Activated effector memory CD4-positive, alpha-beta T cell treated with Interleukin-2 at 50 U/mL for 16 hours (primary cell): ENCODE measurements at places on chromosomes 12 and 14.

GRCh38 chr14:80215756-80216581, 4.7 kb upstream of the DIO2 start:
- no peak for DNase-seq

DNA sequence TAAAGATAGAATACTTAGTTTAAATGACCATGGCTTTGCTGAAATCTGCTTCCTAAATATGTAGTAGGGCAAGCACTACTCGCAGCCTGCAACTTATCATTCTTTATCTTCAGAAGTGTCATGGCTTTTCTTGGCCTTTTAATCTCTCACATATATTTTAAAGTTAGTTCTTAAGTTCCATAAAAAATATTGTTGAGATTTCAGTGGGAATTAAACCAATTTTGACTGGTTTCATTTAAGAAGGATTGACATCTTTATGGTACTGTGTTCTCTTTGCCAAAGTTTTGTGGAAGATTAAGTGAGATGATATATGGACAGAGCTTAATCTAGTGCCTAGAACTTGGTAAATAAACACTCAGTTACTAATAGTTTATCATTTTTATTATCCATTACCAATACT, 56.7 kb downstream of the KIAA0586 start:
- DNase-seq = no peak

GRCh38 chr12:6133642-6134041, 9.2 kb upstream of the VWF start:
- DNase-seq = no peak

GRCh38 chr12:75259143-75259542, 49.5 kb upstream of the KCNC2 start:
- no peak for DNase-seq

- no peak for DNase-seq
These were observed 10.5 kb upstream of the TMED2 start for GRCh38 chr12:123573870-123574269.

- DNase-seq = no peak
These were observed 4.9 kb downstream of the KRT83 start for GRCh38 chr12:52316290-52316689.

GRCh38 chr12:115132905-115133304, 448.9 kb upstream of the TBX3 start:
- no peak for DNase-seq

- DNase-seq = no peak
These were observed 4.5 kb downstream of the SUOX start for GRCh38 chr12:56001487-56002100.

DNA sequence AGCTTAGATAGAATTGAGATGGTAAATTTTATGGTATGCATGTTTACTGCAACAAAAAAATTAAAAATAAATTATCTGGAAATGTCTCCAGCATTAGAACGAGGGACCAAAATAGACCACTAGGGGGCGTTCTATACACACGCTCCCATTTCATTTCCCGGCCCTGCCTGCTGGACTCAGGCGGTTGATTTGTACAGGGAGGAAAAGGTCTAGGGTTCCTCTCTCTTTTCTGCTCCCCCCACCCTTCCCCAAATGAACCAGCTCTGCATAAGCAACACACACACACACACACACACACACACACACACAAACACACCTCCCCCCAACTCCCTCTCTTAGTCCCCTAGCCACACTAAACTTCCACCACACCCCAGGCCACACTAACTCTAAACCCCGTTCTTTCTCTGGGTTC, 7.8 kb upstream of the DTX1 start:
- DNase-seq = peak; percentile 35

DNA sequence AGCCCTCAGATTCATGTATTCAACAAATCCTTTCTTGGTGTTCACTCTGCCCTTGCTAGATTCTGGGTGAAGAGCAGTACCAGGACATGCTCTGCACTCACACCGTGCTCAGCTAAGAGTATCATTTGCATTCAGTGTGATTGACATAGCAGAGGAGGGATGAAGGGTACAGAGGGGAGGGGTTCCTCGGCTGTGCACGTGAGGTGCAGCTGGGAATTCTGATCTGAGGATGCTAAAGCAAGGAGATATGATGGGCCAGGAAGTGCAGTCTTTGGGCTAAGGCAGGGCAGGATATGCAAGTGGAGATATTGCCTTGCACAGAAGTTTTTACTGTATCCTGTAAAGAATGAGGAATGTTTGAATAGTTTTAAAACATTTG, 108.6 kb downstream of the FGD4 start:
- DNase-seq = no peak

- no peak for DNase-seq
These were observed 462.9 kb upstream of the USP15 start for GRCh38 chr12:61797266-61797665.

GRCh38 chr14:93496856-93497741, 66.4 kb downstream of the UNC79 start:
- DNase-seq = no peak

- no peak for DNase-seq
These were observed 1.2 kb downstream of the ACTR6 start for GRCh38 chr12:100201604-100202423.

- DNase-seq = no peak
These were observed 75.5 kb upstream of the CPSF6 start for GRCh38 chr12:69163681-69164362.

GRCh38 chr12:85632390-85632789, 203.8 kb downstream of the RASSF9 start:
- no peak for DNase-seq

DNA sequence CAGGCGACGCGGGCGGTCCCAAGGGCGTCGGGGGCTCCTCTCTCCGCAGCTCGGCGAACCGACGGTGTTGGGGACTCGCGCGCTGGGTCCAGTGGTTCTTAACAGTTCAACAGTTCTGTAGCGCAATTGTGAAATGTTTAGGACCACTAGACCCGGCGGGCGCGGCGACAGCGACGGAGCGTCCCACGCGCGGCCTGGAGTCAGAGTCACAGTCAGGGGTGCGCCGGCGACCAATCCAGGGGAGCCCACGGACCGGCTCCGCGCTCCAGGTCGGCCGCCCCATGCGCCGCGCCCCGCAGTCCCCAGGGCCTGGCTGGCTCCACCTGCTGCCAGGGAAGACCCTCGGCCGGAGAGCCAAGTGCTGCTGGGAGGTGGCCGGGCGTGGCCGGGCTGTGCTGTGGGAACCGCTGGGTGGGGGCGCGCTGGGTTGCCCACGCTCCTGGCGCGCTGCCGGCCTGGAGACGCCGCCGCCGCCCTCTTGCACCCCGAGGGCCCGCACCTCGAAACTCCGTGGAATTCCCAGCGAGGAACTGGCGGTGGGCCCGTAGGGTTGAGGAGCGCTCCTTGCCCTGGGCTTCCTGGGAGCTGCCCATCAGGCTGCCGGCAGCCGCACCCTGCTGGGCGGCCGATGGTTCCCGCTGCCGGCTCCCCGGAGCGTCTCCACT, 20.9 kb upstream of the KIF26A start:
- DNase-seq = no peak

DNA sequence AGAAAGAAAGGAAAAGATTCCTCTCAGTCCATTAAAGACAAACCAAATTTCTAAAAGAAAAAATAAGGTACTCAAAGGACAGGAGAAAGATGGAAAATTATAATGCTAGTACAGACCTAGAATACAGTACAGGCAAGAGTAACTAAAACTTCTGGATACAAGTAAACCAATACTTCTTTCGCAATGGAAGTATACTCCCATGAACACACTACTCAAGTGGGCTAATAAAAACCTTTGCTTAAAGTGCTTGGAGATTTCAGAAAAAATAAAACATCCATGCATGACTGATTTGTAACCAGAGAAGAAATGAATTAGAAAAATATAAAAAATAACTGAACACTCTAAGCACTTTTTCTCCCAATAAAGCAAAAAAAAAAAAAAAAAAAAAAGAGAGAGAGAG, 3.5 kb downstream of the ZBTB25 start:
- no peak for DNase-seq

GRCh38 chr14:87079416-87079815, 913.6 kb downstream of the GALC start:
- DNase-seq = no peak

- no peak for DNase-seq
These were observed 8.5 kb upstream of the DIO3 start for GRCh38 chr14:101552786-101553231.

DNA sequence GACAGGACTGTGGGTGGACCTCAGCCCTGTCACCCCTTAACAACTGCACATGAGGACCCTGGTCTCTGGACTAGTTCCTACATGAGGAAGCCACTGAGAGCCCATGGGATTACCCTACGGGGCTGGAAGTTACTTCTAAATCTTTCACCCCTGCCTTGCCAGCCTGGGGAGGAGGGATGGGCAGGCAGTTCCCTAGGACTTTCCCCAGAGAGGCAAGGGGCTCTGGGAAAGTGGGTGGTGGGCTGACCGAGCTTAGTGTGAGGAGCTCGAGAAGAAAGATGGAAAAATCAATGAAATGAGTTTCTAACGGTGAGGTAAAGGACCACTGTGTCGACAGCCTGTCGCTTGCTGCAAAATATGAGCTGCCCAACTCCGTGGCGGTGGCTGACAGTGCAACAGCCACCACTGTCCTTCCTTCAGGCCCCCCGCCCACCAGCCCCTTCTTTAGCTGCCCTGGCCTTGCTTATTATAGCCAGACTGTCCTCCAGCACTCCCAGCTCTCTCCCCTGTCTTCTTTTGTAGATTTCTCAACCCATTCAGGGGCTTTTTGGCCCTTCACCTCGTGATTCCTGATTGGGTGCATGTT, 5.0 kb downstream of the ZFHX2 start:
- DNase-seq = no peak

GRCh38 chr12:88544991-88545980, 35.0 kb downstream of the KITLG start:
- no peak for DNase-seq
